Activated CD4-positive, alpha-beta T cell treated with anti-CD3 and anti-CD28 coated beads, Interleukin-2, amount 50 U/mL, for 48 hours (primary cell): ENCODE measurements at places on chromosomes 12 and 14.

DNA sequence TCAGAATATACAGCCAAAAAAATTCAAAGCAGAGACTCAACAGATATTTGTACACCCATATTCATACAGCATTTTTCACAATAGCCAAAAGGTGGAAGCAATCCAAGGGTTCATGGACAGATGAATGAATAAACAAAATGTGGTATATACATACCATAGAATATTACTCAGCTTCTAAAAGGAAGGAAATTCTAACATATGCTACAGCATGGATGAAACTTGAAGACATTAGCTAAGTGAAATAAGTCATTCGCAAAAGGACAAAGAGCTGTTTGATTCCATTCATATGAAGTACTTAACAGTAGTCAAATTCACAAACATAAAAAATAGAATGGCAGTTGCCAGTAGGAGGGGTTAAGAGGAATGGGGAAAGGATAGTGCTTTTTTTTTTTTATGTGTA is 91.8 kb upstream of the ARID2 start:
- DNase-seq, result no peak

- no peak for DNase-seq
These were observed 103.7 kb upstream of the NUDT4 start for GRCh38 chr12:93273834-93274564.

GRCh38 chr12:126879842-126880241 is 1387.1 kb upstream of the TMEM132C start:
- DNase-seq, result no peak

DNA sequence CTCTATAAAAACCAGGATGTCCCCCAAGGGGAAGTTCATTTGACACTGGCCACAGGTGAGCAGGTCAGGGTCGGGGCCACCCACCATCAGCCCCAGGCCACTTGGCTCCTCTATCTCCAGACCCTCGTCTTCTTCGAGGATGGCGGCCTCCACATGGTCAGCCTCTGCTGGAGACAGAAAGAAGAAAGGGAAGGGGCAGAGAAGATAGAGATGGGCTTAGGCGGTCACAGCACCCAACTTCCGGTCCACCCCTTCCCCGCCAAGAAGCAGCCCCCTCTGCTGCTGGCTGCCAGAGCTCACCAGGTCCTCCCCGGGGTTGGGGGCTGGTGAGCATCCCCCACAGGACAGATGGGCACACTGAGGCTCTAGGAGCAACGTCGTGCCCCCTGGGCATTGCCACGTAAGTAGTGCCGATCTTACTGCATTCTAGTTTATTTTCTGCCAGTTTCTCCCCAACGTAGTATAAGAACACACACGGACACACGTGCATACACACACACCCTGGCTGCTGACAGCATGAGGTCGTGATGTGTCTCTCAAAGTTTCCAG is 14.2 kb downstream of the BCL11B start:
- DNase-seq, result peak; percentile 28

DNA sequence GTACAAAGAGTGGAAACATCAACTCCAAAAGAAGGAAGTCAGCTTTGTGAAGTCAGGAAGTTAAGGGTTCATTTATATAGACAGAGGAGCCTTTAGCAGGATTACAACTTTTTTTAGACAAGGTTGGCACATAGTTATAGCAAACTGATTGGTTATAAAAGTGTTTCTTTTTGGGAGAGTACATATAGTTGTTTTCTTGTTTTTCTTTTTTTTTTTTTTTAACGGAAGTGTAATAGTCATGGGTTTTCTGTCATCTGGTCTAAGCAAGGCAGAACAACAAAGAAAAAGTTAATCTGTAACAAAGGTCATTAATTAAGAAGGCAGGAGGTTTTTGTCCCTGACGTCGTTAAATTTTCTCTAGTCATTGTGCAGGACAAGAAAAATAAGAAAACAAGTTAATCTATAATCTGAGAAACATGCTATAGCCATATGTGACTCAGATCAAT is 13.0 kb upstream of the MFAP5 start:
- DNase-seq, result no peak

GRCh38 chr14:105554523-105554922 is 28.1 kb downstream of the TMEM121 start:
- no peak for DNase-seq

- no peak for DNase-seq
These were observed 19.5 kb upstream of the GAS2L3 start for GRCh38 chr12:100553936-100554335.

DNA sequence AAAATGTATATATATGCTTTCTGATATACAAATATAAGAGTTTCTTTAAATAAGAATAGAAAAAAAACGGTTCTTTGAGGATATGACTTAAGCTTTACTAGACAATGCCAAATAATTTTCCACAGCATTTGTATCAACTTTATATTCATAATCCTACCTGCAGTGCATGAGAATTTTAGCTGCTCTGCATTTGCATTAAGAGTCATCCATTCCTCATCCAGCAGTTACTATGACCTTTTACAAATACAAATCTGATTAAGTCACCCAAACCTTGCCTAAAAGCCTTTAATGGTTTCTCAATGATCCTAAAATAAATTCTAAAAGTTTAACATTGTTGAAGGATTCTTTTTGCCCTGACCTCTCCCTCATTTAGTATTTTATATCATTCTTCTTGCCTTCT is 116.5 kb downstream of the MGAT4C start:
- no peak for DNase-seq

DNA sequence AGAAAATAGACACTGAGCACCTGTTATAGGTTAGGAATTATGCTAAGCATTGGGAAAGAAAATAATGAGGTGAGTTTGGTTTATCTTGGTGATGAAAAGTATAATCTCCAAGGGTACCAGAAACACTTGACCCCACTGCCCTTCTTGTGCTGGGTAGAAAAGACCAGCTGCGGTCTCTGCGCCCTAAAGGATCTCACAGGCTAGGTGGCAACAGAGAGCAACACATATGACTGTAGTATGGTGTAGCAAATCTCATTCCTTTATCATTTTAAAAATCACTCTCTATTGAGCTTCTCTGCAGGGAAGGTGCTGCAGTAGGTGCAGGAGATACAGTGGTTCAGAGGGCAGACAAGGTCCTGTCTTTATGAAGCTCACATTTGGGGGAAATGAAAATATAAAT is 26.1 kb downstream of the NRXN3 start:
- no peak for DNase-seq

GRCh38 chr14:96975116-96975515 is 177.9 kb downstream of the VRK1 start:
- no peak for DNase-seq

DNA sequence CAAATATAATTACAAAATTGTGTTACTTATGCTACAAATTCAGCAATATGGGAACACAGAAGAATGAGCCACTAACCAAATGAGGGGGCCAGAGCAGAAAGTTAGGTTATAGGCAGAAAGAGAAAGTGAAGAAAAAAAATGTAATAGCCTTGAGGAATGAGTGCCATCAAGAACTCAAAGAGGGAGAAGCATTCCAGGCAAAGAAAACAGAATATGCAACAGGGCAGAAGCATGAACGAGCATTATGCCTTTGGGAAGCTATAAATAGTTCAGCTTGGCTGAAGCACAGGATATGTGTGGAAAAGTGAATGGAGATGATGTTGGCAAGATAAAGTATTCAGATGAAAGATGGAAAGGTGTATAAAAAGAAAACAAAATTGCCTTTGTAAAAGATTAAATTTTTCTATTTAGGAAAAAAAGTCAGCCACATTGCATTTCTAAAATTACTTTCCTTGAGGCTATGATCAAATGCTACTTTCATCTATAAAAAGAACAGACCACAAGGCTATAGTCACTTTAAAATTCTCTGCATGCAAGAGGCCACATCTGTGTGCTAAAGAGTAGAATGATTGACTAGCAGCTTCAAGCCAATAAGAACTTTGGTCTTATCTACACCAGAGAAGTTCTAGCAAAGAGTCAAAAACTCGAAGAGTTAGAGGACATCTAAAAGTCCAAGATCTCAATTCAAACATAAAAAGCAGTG is 193.6 kb upstream of the GARIN6 start:
- DNase-seq, result no peak

DNA sequence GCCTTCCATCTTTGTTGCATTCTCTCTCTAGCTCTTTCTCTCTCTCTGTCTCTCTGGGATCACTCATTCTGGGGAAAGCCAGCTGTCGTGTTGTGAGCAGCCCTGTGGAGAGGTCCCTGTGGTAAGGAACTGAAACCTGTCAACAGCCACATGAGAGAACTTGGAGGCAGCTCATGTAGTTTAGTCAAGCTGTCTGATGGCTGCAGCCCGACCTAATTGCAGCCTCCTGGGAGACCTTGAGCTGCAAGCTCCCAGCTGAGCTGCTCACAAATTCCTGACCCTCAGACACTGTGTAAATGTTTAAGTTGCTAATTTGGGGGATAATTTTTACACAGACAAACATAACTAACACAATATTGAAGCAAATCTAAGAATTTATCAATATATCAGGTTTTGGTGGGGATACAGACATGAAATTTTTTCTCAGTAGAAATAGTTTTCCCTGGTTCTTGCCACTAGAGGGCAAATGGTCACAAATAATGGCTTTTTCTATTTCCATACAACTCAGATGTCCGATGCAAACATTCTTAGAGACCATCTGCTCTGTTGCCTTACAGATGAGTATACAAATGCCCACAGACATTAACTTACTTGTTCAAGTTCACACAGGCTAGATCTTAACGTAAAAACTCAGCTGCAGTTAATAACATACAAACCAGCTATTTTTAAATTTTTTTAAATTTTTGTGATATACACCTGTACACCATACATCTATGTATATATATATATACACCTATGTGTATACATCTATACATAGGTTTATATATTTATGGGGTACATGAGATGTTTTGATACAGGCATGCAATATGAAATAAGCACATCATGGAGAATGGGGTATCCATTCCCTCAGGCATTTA is 15.5 kb upstream of the KRR1 start:
- DNase-seq, result peak; percentile 6

GRCh38 chr12:6961278-6961694 is 9.2 kb downstream of the PHB2 start:
- DNase-seq, result peak; percentile 98

GRCh38 chr14:44530475-44530874 is 23.4 kb upstream of the FSCB start:
- no peak for DNase-seq

- no peak for DNase-seq
These were observed 5.5 kb downstream of the LRP10 start for GRCh38 chr14:22877000-22877501.

DNA sequence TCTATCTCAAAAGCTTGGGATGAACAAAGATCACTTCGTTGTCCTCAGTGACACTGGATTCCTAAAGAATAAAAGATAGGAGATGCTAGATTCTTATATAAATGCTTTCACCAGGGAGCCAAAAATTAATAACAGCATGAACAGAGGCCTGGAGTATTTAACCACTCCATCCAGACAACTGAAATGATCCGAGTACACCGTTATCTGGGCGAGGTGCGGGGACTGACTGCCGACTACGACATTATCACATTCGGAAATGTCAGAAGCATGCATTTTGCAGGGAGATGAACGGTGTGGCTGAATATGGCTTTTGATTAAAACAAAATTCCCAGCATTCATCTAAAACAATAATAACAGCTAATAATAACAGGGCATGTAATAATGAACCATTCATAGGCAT is 56.6 kb downstream of the TRPV4 start:
- no peak for DNase-seq

DNA sequence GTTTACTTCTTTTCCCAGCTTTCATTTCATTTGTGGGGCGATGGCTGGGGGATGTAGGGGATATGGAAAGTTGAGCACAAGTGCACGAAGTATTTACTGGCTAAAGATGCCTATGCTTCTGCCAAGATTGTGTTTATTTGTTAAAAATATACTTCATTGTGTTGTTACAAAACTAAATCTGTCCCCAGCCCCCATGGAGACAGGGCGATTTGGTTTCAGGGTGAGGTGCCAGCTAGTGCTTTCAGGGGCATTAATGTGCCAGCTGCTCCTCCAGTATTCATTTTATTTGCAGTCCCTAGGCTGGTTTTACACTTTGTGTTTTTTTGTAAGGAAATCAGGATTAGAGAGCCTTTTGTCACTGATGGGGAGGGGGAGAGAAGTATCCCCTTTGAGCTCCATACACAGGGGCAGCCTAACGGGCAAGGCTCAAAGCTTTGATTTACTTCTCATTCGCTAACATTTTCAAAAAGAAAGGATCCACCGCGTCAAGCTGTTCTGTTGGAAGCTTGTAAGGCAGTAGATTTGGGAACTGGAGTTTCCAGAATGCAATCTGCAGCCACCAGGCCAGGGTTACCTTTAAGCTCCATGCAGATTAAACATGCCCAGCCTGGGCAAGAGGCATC is 198.7 kb upstream of the PLEKHG7 start:
- no peak for DNase-seq

DNA sequence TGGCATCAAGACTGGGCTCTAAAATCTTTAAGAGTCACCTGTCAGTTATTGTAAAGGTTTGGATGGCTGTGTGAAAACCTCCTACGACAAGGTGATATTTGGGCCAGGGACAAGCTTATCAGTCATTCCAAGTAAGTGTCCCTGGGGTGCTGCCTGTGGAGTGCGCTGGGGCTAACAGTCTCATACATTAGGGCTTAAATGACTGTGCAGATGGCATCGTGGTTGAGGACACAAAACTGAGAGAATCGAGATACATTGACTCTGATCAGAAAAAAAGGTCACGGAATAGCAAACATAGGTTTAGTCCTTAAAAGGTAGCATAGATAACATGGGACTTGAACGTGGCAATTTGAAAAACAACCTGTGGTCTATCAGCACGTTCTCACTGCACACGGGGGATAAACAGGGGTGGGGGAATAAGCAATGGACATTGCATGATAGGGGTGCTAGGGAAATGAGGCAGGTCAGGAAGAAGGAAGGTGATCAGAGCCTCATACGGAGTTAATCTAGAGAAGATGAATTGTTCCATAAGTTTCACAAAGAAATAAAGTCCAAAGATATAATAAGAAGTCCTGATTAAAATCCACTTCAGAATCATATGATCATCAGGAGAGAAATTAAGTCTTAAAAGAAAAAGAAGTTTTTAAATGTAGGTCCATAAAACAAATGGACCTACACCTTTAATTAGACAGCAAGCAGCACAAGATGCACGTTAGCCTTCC is 100.3 kb downstream of the DAD1 start:
- no peak for DNase-seq

DNA sequence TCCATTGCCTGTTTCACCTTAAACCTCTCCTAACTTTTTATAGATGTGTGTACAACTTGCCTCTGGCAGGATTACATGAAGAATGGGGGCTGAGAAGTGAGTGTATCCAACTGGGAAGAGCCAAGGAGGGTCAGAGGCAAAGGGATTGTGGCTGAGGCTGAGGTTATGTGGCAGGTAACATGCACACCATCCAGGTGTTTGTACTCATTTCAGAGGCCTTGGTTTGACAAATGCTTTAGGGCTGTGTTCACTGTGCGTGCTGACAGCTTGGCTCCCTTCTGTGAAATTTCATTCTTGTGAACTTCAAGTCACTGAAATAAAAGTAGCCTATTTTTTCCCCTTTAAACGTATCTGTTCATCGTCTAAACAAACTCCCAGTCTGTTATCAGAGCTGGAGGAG is 47.7 kb downstream of the ANO6 start:
- no peak for DNase-seq
